ENCODE measurements at places on chromosomes 13 and 19.

GRCh38 chr13:90352763-90353162, 994.7 kb upstream of the MIR17HG start:
- DNase-seq, result no peak

DNA sequence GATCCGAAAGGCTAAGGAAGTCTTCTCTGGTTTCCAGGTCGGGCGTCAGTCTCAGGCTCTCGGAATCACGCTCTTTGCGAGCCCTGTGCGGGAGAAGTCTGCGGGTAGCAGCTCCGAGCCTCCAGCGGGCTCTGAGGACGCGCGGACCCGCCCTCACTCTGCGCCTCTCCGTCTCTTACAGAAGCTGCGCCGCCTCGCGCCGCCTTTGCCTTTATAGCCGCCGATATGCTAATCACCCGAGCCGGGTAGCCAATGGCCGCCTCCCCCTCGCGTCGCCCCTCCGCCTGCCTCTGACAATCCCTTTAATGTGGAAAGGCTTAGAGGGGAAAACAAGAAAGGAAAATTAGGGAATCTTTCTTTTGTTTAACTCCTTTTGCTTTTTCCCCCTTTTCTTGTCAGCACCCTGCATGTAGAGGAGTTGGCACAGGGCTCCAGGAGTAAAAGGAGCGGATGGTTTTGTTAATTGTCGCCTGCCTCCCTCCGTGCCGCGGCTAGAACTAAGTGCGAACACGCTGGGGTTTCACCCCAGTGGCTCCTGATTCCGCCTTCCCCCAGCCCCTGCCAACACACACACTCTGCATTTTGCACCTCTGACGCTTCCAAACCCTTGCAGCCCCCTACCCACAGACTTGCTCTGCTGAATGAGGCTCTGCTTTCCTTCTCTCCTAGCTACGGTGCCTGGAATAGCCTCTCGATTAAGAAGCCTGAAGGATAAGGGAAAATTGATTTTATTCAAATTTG, at the start of gene PCDH8:
Gene PCDH8 (minus strand): TSS at position 186 of the 741 bp plus-strand sequence. CDS start 204 bp downstream, outside the sequence.
- no peak for DNase-seq

GRCh38 chr19:16153582-16154336, 10.3 kb downstream of the HSH2D start:
- DNase-seq, result no peak

GRCh38 chr13:99948907-99949678, 22.5 kb downstream of the ZIC5 start:
- no peak for DNase-seq

- DNase-seq, result no peak
Observed at GRCh38 chr19:55766466-55766865, 2.5 kb upstream of the RFPL4AL1 start.

DNA sequence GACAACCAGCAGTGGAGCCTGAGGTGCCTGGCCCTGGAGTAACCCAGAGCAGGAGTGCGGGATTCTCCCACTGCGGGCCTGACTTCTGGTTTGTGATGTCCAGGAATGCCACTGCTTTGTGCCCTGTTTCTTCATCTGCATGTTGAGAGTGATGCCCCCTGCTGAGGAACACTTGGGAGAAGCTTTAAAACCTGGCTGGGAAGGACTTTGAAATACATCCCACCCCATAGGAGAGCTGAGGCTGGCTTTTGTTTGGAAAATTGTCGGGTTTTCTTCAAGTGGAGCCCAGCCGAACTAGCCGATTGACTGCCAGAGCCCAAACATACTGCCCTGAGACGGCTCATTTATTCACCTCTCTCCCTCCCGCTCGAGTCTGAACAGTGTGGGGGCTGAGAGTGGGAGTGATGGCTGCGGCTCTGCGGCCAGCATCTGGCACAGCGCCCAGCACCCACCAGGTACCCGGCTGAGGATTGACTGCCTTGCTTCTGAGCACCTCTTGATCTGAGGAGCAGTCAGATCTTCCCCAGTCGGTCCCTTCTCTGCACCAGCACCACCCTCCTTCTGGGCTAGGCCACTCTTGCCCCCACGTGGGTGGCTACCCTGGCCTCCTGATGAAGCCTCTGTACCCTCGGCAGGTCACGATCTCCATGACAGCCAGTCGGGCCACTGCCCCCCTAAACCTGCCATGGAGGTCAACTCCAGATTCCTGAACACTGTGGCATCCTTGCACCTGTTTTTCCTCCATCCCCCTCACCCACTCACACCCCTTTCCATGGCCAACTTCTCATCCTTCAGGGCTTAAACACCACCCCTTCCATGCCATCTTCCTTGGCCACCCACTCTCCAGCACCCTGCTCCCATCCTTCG, 148.9 kb downstream of the SIPA1L3 start:
- DNase-seq, result no peak

- no peak for DNase-seq
Observed at GRCh38 chr13:20567881-20568528, 1.0 kb downstream of the IFT88 start.

GRCh38 chr19:10625003-10625761, at the start of gene SLC44A2:
Gene SLC44A2, plus strand, starts transcription at chr19:10625553. Its CDS starts 81 bp downstream, at chr19:10625634.
- DNase-seq, result no peak

- peak; percentile 55 for DNase-seq
Observed at GRCh38 chr19:1252221-1252820, 3.9 kb downstream of the MIDN start.

DNA sequence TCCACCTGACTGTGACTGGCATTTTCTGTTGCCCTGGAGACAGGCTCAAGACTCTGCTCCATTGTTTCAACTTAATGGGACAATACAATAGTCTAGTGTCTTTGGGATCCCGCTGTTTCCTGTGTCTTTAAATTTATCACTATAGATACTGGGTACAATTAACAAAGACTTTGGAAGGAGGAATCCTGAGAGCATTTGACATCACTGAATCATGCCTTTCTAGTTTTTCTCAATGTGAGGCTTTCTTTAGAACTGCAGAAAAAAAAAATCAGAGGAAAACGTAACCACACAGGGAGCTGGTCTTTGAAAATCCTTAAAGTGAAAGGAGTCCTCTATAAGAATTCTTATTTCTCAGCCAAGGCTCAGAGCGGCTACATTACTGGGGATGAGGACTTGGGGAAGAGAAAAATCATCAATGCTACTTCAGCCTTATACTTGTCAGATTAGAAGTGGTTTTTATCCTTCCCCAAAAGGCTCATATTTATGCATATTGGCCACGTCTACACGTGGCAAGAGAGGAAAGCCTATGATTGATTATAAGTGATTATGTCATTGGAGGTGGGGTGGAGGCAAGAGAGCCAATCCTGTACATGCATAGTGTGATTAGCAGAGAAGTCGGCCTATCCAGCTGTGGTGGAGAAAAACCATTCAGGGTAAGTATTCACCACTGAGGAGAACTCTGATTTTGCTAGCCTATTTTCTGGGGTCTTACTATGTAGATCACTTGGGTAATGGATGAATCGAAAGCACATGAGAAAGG, 34.4 kb upstream of the UBL3 start:
- no peak for DNase-seq

GRCh38 chr19:13315495-13315894, 165.3 kb downstream of the IER2 start:
- DNase-seq, result no peak

DNA sequence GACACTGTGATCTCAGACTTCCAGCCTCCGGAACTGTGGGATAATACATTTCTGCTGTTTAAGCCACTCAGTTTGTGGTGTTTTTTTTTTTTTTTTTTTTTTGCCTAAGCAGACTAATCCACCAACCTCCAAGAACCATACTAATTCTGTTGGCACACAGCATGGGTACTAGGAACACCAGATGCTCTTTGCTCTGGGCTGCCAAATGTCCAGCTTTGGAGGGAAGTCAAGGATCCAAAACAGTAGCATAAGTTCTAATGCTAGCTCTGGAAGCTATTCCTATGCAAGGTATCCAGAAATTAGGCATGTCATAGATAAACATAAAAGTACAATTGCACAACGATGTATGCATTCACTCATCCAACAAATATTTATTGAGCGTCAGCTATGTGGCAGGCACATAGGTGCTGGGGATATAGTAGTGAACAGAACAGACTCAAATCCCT, 64.5 kb upstream of the WDFY2 start:
- no peak for DNase-seq

GRCh38 chr19:19575411-19575810, 37.3 kb downstream of the CILP2 start:
- no peak for DNase-seq

GRCh38 chr13:50521006-50521830, 322.3 kb downstream of the DLEU7 start:
- DNase-seq, result no peak

DNA sequence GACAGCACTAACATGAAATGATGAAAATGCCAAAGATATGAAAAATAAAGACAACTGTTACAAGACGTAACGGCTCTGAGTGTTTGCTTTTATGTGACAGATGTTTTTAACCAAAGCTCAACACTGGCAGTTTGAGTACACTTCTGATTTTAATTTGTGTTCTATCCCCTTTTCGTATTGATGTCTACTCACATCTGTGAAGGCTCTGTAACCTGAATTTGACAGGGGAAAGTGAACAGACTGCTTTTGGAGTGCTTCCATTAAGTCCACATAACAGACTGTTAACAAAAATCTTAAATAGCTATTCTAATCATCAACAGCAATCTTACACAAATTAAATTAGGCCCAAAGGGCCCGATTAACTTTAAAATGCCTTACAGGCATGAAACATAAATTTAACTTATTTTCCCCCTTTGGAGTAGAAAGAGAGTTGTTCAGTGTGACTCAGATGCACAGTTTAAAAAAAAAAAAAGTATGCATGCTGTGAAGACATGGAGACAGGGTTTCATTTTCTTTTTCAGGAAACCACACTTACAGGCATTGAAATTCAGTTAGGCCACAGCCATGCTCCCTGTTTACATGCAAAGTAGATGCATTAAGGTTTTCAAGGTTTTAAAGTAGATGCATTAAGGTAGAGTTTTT, 16.3 kb upstream of the RNASEH2B start:
- no peak for DNase-seq

DNA sequence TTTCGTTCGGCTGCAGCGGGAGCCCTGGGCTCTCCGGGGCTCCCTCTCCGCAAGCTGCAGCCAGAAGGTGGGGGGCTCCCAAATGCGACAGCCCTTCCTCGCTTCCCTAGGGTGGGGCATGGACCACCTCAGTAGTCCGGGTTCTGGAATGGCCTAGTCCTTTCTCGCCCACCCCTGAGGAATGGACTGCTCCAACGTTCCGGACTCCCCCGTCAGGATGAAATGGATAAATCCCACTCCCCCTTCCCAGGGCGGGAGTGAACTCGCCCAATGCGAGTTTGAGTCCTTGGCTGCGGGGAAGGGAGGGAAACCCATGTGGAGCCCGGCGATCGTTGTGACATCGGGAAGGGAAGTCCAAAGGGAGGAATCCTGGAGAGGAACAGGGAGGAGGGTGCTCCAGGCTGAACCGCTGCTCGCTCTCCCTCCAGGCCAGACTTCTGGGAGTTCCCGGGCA, 5.5 kb downstream of the HRC start:
- DNase-seq, result no peak

- no peak for DNase-seq
Observed at GRCh38 chr13:80010846-80011245, 330.1 kb downstream of the SPRY2 start.

DNA sequence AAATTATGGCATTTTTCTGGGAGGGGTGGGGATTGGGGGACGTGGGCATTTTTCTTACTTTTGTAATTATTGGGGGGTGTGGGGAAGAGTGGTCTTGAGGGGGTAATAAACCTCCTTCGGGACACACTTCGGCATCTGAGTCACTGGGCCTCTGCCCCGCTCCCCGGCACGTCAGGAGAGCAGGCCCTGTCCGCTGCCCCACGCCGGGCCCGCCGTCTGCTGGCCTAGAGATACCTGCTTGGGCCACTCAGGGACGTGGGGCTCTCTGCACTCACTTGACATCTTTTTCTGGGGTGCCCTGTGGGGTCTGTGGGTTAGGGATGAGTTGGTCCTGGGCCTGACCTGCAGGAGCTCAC, 3.5 kb upstream of the FTL start:
- no peak for DNase-seq

- no peak for DNase-seq
Observed at GRCh38 chr13:63680704-63681103, 2265.1 kb upstream of the PCDH20 start.

DNA sequence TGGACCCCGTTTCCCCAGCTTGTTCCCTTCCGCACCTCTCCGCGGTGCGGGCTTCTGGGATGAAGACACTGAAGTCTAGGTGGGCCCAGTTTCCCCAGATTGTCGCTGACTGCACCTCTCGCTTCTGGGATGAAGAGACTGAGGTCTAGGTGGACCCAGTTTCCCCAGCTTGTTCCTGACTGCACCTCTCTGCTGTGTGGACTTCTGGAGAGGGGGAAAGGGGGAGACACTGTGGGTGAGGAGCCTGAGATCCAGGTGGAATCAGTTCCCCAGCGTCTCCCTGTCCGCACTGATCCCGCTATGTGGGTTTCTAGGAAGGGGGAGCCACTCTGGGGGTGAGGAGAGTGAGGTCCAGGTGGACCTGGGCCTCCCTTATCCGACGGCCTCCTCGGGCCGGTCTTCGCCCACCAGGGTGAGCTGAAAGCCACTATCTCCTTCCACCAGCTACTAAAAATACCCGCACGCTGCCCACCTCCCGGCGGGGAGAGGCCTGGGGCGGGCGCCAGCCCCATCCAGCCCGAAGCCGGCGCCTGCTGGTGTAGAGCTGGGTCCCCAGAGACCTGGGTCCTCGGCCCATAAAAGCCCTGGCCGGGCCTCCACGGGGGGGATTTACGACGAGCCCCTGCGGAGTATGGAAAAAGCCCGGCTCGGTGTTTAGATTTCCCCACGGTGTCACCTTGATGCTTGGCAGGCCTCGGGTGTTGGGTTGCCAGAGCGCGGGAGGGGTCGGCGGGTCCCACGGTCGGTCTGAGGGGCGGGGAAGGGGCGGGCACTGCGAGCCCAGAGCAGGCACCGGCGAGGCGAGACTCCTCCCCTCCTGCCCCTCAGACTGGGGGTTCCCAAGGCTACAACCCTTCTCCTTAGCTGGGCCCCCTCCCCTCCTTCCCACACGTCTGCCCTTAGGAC, 10.6 kb downstream of the FUT6 start:
- DNase-seq, result no peak

DNA sequence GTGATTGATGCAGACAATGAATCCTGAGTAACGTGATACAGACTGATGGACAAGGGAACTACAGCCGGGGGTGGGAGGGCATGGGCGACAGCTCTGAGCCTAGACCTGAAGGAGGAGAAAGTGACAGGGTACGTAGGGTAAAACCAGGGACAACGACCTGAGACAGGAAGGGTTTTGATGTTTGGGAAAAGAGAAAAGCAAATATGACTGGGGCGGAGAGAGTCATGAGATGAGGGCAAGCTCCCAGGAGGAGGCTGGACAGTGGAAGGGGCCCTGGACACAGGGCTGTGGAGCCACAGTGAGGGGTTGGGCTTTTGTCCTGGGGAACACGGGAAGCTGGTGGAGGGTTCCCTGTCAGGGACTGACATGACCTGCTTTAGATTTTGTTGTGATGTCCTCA, 34.2 kb downstream of the ZNF611 start:
- DNase-seq, result no peak

DNA sequence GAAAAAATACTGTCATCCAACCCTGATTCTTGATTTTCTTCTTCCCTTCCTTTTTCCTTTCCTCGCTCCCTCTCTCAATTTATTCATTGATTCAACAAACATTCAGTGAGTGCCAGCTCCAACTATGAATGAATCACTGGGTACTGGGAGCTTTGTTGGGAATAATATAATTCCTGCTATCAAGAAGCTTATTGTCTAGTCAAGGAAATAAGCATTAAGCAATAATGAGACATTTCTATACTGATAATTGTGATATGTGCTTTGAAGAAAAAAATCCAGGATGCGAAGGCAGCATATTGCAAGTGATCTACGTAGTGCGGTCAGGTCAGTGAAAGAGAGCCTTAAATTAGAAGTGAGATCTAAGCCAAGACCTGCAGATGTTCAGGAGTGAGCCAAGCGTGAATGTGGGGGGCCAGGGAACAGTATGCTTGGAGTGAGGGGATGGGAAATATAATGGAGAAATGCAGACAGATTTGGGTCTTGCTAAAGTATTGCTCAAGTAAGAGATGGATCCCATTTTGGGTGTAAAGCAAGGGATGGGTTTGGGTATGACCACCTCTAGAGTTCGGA, 253.5 kb downstream of the LHFPL6 start:
- DNase-seq, result no peak

All from activated CD4-positive, alpha-beta T cell treated with anti-CD3 and anti-CD28 coated beads, Interleukin-2, amount 50 U/mL, for 1 hour (primary cell).